Activated gamma-delta T cell treated with Interleukin-2 at 50 U/mL for 16 hours (primary cell): ENCODE measurements at places on chromosomes 7 and 10.

DNA sequence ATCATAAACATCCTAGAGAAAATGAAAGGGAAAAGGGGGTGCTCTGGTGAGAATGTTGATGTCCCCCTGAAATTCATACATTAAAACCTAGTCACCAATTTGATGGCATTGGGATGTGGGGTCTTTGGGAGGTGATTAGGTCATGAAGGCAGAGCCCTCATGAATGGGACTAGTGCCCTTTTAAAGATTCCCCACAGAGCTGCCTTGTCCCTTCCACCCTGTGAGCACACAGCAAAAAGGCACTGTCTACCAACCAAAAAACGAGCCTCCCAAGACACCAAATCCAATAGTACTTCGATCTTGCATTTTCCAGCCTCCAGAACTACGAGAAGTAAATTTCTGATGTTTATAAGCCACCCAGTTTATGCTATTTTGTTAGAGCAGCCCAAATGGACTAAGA, 47.6 kb downstream of the OSBPL3 start:
- no peak for DNase-seq

GRCh38 chr10:11146402-11147171, 128.9 kb downstream of the CELF2 start:
- DNase-seq: no peak

GRCh38 chr10:23172429-23173213, 19.5 kb upstream of the PTF1A start:
- no peak for DNase-seq

DNA sequence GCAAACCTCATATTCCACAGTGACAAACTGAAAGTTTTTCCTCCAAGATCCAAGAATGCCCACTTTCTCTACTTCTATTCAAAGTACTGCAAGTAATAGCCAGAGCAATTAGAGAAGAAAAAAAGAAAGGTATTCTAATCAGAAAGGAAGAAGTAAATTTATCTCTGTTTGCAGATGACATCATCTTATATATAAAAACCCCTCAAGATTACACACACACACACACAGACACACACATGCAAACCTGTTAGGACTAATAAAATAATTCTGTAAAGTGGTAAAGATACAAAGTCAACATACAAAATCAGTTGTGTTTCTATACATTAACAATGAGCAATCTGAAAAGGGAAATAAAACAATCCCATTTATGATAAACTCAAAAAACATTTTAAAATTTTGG, 44.7 kb upstream of the AASS start:
- no peak for DNase-seq

- DNase-seq: no peak
These were observed 594 bp upstream of the RP9 start for GRCh38 chr7:33109758-33110238.

GRCh38 chr7:157429680-157430224, 92.9 kb downstream of the DNAJB6 start:
- DNase-seq: no peak

DNA sequence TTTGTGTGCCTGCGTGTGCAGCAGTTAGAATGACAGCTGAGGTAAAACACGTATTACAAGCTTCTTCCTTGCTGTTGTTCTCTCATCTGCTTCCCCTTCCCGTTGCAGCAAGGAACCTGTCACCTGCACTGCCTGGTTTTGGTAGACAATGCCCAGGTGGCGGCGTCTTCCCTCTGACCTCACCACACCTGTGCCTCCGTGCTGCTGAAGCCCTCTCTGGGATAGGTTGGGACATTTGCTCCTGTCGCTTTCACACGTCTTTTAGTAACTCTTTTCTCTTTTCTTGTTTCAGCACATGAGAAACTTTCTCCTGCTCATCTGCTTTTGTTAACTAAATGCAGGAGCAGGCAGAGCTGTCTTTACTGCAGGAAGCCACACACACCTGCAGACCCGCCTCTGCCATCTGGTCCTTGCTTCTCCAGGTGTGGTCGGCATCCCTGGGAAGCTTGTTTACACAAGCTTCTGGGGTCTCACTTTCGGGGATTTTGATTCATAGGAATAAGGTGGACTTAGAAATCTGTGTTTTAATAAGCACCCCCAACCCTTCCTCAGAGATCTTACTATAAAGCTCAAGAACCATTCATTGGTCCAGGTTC, 60.7 kb upstream of the EXOC6 start:
- no peak for DNase-seq

GRCh38 chr7:156139633-156140032, 327.4 kb upstream of the SHH start:
- no peak for DNase-seq

DNA sequence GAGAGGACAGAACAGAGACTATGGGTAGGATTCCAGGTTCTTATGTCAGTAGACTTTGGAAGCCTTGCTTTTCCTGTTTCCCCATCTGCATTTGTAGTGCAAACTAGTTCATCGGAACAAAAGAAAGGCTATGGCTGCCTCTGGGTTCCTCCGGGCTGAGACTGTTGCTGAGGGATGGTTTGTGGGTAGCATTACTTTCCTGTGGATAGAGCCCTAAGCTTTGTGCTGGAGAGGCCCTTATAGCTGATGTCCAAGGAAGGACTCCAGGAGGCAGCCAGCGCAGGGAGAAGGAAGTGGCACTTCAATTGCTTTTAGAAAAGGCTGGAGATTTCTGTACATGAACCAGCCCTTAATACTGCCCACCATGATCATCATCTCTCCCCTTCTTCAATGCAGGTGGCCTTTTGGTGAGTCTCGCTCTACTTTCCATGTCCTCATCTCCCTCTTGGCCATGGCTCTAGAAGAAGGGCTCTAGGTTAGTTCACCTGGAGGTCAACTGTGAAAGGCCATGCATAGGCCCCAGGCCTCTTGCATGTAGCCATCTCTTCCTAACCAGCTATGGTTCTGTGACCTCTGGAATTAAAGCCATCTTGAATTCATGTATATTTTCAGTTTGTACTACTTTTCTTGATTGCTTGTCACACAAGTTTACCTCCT, 15.4 kb downstream of the MXI1 start:
- DNase-seq: no peak

- DNase-seq: no peak
These were observed 33.5 kb downstream of the BICC1 start for GRCh38 chr10:58546137-58546536.

GRCh38 chr7:40520986-40521738, 386.4 kb downstream of the SUGCT start:
- DNase-seq: no peak

- DNase-seq: no peak
These were observed 171.6 kb downstream of the LHFPL3 start for GRCh38 chr7:104499975-104500374.

DNA sequence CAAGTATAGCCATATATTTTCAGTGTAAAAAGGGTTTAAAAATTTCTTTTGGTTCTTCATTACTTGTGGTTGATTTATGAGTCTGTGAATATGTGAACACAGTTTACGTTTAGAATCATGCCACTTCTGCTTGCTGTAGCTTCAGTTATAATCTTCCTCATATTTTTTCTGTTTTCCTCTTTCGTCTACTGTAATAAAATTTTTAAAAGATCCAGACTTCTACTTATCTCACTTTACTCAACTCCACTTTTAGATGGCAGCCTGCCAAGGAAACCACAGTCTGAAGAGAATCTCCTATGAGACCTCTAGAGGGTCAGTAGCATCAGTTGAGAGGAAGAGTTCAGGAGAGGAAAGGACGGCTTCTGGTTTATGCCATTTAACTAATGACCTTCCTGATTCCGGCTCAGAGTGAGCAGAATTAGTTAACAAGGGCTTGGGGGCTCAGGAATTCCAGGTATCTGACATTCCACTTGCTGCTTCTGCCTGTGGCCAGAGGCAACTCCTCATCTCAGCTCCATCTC, 21.4 kb downstream of the CREB5 start:
- DNase-seq: no peak

DNA sequence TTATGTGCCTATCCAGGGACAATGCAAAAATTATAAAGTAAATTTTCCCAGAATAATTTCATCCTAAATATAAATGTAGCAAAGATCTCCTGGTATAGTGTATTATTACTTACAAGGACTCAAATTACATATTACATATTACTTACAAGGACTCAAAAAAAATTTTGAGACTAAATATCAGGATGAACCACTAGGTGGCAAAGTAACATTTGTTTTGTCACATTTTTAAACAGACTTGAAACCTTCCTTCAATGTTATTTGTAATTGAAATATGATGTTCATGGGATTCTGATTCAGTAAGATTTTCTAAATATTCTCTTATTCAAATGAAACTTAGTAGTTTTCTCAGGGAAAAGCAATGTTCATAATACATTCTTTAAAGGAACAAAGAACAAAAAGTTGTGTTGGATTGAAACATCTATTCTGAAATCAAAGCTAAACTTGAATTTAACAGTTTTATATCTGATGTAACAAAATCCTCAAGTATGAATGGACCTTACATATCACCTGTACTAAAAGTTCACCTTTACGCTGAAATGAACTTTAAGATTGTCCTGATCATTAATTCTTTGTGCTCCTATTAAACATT, 74.3 kb upstream of the GNAI1 start:
- DNase-seq: no peak

DNA sequence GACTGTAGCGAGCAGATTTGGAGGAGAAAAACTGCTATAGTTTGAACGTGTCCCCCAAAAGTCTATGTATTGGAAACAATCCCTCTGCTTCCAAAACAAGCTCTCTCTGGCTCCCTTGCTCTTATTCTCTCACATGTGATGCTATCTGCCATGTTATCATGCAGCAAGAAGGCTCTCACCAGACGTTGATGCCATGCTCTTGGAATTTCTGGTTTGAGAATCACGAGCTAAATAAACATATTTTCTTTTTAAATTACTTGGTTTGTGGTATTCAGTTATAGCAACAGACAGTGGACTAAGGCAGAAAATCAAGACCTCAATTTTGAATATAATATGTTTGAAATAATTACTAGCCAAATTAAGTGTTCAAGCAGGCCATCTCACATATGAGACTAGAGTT, 17.5 kb upstream of the GNAT3 start:
- no peak for DNase-seq

DNA sequence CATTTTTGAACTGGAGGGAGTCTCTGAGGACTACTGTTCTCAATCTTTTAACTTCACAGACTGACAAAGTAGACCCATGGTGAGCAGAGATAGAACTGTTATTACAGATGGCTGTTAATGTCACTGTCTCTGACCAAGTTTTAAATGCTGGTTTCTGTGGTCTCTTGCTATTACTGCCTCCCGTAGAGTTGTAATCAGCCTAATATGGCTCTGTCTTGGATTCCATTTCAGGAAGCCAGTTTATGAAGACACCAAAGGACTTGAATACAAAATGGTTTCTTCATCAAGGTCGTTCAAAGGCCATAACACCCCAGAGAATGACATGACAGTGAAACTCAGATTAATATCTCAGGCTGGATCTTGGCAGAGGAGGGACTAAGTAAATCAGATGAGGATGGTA, 3.9 kb downstream of the SFRP4 start:
- no peak for DNase-seq

DNA sequence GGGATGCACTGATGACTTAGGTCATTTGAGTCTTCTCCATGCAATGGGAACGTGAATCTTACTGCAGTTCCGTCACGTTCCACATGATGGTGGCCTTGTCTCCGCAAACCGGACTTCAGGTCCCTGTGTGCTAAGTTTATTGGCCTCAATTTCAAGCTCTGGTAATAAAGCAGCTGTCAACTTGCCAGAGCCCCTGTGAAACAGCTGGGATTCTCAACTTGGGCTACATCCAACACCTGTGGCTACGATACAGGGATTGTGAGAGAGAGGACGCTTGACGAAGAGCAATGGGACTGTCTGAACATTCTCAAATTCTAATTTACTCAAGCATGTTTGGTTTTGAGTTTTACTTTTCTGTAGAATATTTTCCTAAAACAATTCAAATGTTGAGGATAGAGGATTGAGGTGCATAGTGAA, 174.2 kb downstream of the PTN start:
- DNase-seq: no peak

- DNase-seq: no peak
These were observed 52.8 kb upstream of the ANAPC16 start for GRCh38 chr10:72162978-72163377.

DNA sequence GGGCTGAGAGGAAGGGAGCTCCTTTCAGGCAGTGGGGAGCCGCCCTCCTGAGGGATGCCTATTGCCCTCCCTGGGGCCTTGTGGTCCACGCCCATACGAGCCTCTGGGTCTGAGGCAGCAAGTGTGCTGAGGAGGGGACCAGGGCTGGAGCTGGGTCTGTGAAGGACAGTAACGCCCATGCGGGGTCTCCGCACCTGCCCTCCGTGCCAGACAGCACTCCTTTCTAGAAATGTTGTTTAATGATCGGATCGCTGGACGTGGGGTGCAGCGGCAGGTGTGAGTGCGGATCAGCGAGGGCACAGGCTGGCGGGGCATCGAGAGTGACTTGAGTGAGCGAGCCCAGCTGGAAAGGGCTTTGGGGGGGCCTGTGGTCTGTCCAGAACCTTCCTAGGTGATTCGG, 70.1 kb downstream of the ELFN1 start:
- DNase-seq: no peak

- no peak for DNase-seq
These were observed 146.0 kb upstream of the GNAI1 start for GRCh38 chr7:79988653-79989052.

DNA sequence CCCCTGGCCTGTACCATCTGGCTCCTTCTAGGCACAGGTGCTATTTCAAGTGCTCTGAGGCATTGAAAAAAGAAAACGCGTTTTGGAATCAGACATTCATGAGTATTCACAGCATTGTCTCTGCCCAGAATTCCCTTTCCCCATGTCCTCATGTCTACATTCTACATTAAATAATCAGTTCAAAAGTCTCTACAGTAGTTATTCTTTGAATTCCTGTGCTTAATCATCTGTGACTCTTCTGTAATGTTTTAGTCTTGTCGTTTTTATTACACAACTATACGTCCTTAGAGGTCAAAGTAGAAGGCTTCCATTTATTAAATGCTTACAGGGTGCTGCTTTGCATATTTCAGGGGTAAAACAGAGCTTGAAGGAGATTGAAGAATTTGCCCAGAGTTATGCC, 95.7 kb downstream of the BICC1 start:
- no peak for DNase-seq

- no peak for DNase-seq
These were observed 180.0 kb upstream of the BMPER start for GRCh38 chr7:33725111-33726025.

- no peak for DNase-seq
These were observed 39.5 kb upstream of the INSIG1 start for GRCh38 chr7:155258226-155258560.

DNA sequence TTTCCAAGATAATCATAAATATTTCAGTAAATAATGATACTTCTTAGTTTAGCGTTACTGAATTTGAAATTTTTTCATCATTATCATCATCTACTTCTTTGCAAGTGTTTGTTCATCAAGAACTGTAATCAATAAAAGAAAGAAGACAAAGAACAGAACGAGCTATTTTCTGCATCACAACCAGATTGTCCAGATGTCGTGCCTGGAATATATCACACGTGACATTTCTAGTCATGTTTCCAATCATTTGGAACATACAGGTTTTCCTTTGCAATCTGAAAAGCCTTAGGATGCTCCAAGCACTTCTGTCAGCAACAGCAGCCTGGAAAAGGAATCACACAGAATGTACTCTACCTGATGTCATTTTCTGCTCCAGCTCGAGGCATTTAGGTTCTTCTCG, 107.4 kb downstream of the FAM107B start:
- no peak for DNase-seq
